GF-D8 (cell line): ENCODE measurements at places on chromosomes 1 and 21.

- DNase-seq, result no peak
Measured at GRCh38 chr1:85314726-85315125, 38.3 kb upstream of the BCL10 start.

DNA sequence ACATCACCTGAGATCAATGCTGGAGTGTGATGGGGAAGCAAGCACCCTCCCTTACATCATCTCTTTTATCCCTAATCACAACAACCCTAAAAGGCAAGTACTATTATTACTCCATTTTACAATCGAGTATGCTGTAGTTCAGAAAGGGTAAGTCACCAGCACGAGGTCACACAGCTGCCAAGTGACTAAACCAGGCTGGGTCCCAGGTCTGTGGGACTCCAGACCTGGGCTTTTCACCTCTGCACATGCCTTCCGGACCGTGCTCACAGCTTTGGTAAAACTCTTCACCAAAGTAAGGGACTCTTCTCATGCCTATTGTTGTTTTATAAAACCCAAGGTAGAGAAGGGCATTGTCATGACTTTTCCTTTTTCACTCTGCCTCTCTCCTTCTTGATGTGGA, 130.9 kb downstream of the DMRTB1 start:
- no peak for DNase-seq

DNA sequence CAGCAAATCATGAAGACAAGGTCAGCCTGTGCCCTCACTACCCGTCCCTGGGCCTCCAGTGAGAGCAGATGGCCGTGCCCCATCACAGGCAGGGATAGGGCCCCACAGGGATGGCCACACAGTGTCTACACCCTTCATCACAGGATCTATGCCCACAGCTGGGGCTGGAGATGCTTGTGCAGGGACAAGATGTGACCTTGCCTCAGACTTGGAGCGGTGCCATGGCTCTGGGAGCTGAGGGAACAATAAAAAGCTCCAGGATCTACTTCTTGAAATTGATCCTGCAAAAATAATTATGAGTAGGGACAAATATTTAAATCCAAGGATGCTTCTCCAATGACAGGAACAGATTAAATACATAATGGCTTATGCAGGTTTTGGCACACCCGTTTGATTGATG, 25.4 kb upstream of the TCEA3 start:
- no peak for DNase-seq

- DNase-seq, result no peak
Measured at GRCh38 chr1:195717651-195718050, 890.6 kb downstream of the KCNT2 start.

GRCh38 chr1:200542162-200542561, 78.4 kb downstream of the KIF14 start:
- no peak for DNase-seq

- peak; percentile 95 for DNase-seq
Measured at GRCh38 chr1:191888996-191889622, 269.2 kb upstream of the RGS18 start.

GRCh38 chr1:86965012-86965826, 50.8 kb downstream of the HS2ST1 start:
- DNase-seq, result peak; percentile 11

DNA sequence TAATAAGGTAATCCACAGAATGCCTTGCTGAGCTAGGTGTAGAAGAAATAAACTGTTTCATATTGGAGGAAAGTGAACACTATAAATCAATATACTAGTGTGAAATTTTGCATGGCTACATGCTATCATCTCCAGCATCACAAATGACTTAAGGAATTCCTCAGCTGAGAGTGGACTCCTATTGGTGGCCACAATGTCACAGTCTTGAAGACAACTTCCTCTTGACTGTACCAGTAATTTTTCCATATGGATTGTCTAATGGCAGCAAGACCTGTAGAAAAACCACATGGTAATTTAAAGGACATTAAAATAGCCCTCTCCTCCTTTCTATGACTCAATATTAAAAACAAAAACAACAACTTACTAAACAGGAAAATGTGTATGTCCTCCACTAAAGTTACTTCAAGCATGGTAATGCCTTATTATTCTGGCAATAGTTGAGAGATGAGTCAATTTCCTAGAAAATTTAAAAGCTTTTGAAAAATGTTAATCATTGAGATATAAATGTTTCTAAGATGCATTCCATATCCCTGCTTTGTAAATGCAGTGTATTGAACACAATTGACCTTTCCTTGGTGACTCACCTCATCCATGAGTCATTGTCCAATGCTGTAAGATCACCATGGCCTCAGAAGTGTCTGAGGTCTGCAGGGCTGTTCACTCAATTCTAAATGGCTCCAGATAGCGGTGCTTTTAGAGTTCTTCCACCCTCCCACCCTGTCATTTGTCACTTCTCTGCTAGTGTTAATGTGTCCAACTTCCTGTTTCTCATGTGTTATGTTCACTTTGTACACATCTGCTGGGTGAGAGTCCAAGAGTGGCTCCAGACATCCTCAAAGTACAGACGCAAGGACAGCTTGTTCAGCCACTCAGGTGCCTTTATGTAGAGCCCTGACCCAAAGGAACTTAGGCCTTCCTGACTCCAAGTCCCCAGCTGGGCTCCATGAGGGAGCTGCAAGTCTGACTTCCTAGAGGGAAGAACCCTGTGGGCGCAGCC, 32.8 kb upstream of the DNASE2B start:
- DNase-seq, result no peak

GRCh38 chr1:237309595-237310118, 267.7 kb downstream of the RYR2 start:
- DNase-seq, result no peak

DNA sequence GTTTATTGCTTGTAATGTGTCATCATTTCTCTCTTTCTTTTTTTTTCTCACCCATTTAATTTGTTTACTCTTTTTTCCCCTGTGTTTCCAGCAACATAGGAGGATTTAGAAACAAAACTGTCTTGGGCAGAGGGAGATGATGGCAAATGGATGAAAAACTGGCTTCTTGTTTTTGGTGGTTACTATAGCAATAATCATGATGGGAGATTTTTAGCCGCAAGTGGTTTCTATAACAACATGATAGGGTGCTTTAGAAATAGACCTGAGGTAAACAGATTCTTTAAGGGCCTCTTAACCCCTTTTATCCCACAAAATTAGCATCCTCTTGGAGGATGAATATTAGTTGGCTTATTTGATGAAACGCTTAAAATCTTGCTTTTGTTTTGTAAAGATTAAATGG, 51.6 kb downstream of the CRB1 start:
- no peak for DNase-seq

GRCh38 chr1:93616996-93617669, 64.5 kb downstream of the BCAR3 start:
- no peak for DNase-seq
